NCI-H1092 treated with DMSO at 0.1 percent for 48 hours (cell line): ENCODE measurements at places on chromosomes 11 and 22.

- peak; percentile 50 for DNase-seq
Observed at GRCh38 chr11:120522736-120523135, 11.2 kb downstream of the GRIK4 start.

DNA sequence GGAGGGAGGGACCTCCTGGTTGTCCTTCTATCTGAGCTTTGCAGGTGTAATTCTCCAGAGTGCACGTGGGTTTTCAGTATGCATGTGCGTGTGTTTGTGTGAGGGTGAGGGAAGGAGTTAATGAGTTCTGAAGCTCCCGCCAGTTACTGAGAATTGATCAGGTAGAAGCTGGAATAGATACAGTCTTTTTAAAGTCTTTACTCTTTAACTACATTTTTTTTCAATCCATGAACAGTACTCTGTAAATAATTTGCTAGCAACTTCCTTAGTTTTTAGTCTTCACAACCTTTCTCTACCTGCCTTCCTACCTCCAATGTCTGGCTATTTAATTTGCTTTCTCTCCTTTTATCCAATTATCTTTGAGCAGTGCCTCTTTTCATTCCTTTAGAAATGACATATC, 25.5 kb downstream of the ARHGAP42 start:
- DNase-seq: no peak

DNA sequence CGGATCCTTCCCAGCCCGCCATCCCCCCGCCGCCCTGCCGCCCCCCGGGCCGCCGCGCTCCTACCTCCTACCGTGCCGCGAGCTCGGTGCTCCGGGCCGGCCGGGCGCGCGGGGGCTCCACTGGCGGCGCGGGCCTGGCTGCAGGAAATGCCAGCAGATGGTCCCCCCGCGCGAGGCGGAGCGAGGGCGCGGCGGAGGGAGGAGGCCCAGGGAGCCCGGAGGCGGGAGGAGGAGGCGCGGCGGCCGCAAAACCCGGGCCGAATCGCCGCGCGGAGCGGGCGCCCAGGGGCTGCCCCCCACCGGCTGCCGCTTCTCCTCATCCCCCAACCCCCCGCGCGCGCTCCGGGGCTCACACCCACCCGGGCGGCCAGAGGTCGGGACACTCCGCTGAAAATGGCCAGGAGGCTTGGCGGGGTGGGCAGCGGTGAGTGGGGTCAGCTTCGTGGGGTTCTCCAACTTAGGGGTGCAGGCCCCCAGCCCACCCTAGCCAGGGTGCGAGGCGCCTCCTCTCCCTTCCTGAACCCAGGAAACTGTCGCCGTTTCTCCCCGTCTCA, at the start of gene OSBPL5:
Gene OSBPL5, minus strand, starts transcription at position 159 of the 554 bp plus-strand sequence. CDS start 36,162 bp downstream, outside the sequence.
- DNase-seq: no peak

DNA sequence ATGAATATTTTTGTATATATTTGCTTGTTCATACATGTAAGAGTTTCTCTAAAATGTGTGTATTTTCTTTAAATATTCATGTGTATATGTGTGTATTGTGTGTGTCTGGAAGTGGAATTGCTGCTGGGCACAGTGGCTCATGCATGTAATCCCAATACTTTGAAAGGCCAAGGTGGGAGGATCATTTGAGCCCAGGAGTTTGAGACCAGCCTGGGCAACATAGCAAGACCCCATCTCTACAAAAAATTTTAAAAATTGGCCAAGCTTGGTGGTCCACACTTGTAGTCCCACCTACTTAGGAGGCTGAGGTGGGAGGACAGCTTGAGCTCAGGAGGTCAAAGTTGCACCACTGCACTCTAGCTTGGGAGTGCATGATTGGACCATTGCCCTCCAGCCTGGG, 4.7 kb upstream of the LGR4 start:
- DNase-seq: no peak

- DNase-seq: no peak
Observed at GRCh38 chr22:22945195-22945594, 57.6 kb downstream of the IGLL5 start.

DNA sequence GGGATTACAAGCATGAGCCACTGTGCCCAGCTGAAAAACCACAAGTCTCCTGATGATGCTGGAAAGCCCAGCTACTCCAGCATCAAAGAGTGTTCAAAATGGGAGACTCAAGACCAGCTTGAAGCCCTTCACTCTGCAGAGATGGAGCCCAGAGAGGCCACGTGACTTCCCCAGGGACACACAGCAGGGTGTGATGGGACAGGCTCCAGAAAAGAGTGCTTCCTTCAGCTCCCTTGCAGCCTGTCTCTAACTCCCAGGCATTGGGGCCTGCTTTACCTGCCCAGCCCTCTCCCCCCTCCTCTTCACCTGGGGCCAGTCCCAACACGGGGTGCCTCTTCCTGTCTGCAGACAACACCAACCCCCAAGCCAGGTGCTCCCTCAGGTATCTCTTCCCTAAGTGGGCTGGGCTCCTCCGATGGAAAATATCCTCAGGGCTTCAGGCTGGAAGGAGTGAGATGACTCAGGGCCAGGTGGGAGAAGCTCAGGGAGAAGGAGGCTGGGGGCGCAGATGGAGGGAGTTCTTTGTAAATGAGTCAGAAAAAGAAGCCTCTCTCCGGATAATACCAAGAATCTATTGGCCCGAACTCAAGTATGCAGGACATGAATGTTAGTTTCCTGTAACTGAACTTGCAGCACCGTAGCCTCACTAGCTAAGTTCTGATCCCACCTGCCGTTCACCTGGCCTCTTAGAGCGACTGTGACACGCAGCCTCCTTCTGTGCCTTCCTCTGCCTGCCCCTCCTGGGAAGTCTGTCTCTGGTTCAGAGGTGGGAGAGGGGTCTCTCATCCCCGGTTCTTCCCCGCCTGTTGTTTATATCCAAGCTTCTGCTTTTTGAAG, 326.6 kb downstream of the MN1 start:
- no peak for DNase-seq

DNA sequence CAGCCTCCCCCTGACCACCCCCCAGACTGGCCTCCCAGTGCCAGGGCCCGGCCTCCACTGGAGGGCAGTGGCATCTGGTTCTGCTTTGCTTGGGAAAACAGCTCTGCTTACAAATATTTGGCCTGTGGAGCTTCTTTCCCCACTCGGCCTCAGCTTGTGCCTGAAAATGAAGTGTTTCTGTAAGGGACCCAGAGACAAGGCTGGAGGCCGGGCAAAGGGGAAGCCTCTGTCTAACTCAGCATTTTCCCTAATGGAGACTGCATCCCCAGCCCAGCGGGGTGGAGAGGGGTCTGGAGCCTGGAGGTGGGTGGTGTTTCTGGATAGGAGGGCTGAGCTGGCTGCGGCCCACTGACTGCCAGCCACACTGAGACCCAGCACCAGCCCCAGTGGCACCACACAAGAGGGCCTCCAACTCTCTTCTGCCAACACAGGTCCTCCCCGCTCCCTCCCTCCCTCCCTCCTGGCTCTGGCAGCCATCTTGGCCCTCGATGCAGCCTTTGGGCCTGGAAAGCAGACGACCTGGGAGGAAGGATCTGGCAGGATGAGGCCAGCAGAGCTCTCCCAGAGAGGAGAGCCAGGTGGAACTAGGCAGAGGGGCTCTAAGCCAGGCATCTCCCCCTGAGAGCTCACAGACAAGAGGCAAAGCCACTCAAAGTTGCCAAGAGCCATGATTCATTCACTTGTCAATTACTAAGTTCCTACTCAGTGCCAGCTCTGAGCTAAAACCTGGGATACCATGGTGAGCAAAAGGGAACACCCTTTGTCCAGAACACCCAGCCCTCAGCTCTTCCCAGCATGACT, 77.1 kb upstream of the CD82 start:
- DNase-seq: no peak

GRCh38 chr11:102279641-102280170, 37.6 kb upstream of the BIRC3 start:
- DNase-seq: peak; percentile 8

DNA sequence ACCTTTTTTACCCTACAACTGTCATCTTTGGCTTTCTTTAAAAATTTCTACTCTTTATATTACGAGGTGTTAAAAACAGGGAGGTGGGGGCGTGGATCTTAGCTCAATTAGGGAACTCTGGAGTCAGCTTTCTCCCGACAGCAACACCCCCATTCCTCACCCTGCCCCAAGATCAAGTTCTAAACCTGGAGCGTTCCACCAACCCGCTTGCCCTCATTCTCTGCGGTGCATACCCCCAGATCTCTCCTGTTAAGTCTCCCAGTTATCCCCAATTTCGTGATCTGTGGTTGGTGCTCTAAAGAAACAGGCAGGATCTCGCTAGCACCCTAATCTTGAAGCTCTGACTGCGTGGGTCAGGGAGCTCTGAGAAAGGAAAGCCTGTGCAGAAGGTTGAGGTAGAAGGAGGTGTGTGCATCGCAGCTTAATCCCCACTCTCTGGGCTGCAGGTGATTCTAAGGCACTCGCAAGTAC, 177.3 kb upstream of the NTM start:
- no peak for DNase-seq

DNA sequence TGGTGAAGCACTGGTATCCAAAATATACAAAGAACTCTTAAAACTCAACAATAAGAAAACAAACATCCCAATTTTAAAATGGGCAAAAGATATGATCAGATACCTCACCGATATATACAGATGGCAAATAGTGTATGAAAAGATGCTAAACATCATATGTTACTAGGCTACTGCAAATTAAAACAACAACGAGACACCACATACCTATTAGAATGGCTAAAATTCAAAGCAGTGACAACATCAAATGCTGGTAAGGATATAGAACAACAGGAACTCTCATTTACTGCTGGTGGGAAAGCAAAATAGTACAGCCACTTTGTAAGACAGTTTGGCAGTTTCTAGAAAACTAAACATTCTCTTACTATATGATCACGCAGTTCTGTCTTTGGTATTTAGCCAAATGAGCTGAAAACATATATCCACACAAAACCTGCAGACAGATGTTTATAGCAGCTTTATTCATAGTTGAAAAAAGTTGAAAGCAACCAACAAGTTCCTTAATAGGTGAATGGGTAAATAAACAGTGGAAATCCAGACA, 38.5 kb downstream of the SIK3 start:
- no peak for DNase-seq

DNA sequence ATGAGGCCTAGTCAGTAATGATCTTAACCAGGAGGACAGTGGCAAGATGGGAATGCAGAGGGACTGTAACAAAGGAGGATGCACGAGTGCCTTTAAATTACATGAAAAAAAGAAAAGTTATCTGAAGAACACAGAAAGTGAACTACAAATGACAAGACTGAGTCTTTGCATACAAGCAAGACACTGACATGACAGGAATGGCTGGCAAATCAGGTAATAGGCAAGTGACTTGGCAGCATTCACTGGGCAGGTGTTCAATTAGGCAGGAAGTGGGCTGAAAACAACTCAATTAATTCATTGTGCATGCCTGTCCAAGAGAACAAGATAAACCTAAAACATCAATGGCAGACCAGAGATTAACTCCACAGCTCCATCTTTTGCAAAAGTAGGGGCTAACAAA, 24.0 kb downstream of the SMCO4 start:
- peak; percentile 95 for DNase-seq

DNA sequence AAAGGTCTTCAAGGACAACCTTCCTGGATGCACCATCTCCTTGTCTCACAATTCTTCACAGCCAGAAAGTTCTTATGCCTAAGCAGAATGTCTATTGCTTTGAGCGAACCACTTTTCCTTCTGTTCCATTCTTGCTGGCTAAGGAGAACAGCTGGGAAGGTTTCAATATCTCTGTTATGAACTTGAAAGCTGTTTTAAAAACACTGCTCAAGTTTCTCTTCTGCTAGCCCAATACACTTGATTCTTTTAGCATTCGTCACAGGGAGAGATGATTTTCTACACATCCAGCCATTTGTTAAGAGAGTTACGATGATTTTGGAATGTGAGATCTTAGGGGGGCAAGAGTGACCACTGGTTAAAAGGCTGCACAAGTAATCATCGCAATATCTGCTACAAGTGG, 249.3 kb downstream of the KIRREL3 start:
- no peak for DNase-seq

DNA sequence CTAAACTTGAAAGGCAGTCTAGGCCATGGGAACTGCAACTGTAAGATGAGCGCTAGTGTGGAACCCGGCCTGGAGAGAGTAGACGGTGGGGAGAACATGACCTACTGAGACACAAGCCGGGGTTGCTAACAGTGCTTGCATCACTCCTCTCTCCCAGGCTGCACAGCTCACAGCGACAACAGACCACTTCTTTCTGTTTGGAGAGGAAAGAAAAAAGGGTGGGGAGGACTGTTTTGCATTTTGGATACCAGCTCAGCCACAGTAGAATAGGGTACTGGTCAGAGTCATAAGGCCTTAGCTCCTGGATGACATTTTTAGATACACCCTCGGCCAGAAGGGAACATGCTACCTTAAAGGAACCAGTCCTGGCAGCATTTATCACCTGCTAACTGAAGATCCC, 22.2 kb upstream of the OR52M1 start:
- no peak for DNase-seq

DNA sequence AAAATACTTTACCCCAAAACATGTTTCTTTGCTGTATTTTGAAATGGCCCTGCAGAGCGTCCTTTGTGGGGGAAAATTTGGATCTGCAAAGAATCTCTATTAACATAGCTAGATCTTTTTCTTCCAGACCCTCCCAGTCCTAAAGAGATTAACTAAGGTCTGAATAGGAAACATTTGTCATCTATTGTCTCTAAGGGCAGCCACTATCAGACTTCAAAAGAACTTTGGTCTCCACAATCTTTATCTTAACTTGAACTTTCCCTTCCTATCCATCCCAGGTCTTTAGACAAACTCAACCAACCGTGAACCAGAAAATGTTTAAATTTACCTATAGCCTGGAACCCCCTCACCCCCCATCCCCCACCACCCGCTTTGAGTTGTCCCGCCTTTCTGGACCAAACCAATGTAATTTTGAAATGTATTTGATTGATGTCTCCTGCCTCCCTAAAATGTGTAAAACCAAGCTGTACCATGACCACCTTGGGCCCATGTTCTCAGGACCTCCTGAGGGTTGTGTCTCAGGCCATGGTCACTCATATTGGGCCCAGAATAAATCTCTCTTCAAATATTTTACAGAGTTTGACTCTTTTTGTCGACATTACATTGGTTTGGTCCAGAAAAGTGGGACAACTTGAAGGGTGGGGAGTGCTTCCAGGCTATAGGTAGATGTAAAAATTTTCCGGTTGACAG, 3.5 kb upstream of the KRTAP5-9 start:
- no peak for DNase-seq

DNA sequence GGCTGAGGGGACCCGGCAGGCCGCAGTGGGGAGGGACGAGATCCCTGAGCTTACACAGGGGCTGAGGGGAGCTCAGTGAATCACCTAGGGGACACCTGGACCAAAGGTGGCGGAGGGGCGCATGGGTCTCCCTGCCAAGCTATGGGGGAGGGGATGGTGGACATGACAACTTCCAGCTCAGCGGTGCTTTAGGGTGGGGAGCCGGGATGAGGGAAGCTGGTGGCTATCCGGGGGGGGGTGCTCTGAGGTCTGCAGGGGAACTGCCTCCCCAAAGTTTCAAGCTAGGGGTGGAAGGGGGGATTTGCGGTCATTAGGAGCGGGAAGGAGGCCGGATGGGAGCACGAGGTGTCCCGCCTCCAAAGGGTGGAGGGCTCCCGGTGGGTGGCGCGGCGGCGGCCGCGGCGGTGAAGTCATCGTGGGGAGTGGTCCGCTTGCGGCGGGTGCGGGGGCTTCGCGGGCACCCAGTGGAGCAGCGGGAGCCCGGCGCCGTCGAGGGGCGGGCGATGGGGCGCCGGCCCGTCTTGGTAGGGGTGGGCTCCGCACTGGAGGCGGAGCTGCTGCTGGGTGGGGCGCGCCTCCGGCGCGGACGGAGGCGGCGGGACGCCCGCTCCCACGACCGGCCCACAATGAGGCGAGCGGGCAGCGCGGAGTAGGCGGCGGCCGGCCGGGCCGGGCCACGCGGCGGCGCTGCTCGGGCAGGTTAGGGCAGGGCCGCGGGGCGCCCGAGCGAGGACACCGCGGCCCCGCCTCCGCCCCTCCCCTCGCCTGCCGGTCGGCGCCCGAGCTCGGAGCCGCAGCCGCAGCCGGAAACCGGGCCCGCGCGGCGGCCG, at the start of gene MICALL1:
Gene MICALL1, plus strand, starts transcription at position 764 of the 830 bp plus-strand sequence. CDS start 126 bp downstream, outside the sequence.
- DNase-seq: peak; percentile 27
